ENCODE measurements at places on chromosomes 2 and 18.

DNA sequence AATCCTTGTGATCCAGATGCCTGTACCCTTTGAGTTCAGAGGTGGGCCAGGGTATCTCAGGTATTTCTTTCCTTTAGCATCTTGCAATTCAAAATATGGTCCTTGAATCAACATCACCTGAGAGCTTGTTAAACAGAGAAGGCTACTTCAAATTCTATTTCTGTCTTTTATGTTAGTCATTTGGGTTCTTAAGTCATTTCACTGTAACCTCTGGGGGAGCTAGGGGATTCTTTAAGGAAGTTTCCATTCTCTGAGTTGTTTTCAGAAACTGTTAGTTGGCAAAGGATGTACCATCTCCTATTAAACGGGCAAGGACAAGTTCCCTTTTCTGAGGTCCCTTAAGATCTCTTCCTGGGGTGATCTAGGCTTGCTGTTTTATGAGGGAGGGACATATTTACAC is 16.6 kb downstream of the CFLAR start:
- no peak for DNase-seq

- no peak for DNase-seq
Measured at GRCh38 chr18:3055816-3056215, 42.9 kb upstream of the LPIN2 start.

GRCh38 chr18:79393635-79394533 is 1.8 kb upstream of the NFATC1 start:
- DNase-seq: peak; percentile 72

DNA sequence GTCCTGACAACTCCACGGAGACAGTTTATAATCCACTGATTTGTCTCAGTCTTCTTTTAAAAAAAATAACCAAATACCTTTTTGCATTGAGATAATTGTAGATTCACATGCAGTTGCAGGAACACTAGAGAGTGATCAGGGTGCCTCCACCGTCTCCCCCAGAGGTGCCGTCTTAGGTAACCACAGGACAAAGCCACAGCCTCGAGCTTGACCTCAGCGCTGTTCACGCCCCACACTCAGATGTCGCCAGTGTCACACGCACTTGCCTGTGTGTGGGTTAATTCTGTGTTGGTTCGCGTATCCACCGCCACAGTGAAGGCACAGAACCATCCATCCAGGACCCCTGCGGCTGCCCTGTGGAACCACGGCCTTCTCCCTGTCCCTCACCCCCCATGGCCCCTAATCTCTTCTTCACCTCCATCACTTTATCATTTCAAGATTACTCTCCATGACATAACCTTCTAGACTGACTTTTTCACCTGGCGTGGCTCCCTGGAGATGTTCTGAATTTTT is 295.0 kb upstream of the HDAC4 start:
- no peak for DNase-seq

DNA sequence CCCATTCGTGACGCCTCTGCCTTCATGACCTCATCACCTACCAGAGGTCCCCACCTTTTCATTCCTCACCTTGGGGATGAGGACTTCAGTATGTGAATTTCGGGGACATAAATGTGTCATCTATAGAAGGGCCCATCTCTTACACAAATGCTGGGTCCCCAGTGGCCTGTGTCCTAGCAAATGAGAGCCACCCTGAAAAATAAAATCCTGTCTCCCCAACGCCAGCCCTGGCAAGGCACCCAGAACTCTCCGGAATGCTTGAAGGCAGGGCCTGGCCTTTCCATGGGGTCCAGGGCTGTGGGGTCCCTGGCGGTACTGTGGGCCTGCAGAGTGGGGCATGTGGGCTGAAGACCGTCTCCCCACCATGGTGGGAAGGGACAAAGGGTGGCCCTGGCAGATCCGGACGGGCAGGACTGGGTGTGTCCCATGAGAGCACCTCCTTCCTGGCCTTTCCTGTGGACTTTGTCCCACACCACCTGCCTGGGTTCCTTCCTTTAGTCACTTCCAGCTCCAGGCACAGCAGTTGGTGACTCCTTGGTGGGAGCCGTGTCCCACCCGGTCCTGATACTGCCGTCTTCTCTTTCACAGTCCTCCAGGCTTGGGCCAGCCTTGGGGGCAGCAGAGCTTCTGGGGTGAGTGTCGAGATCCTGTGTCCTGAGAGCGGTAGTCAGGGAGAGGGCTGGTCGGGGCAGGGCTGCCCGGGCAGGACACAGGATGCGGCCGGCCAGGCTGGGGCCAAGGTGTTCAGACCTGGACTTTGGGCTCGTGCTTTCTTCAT is 18.6 kb downstream of the CAPN10 start:
- no peak for DNase-seq

GRCh38 chr2:216678813-216679657 is 16.3 kb downstream of the IGFBP5 start:
- no peak for DNase-seq

DNA sequence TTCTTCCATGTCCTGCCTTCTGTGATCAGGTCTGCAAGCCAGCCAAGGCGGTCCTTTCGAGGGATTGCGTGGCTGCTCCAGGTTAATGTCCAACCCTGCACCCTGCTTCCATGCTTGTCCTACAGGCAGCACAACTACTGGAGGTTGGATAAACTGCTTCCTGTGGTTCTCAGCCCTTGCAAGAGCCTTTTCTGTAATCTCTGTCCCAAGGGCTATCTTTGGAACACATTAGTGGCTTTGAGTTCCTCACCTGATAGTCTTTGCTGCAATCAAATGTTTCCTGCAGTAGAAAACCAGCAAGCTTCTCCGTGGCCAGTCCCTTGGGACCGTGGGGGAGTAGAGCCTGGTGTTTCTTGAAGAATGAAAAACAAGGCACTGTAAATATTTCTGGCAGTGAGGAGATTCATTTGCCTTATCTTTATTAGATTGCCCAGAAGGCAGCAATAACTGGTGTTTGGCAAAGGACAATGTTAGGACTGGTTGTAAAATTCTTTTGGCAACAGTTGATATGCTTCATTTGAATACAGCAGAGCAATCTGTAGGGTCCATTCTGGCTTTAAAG is 214.4 kb downstream of the FHOD3 start:
- DNase-seq: peak; percentile 30

- DNase-seq: no peak
Measured at GRCh38 chr2:52220393-52220792, 1188.5 kb upstream of the NRXN1 start.
